Activated T-cell treated with anti-CD3 and anti-CD28 coated beads, Interleukin-2, amount 50 U/mL, for 4 hours (primary cell): ENCODE measurements at places on chromosomes 3 and 15. TPM values are rescaled to one million over a fixed set of nuclear protein-coding genes. Genes with fewer than 3 reads are reported as not detected.

The PRTG gene
- total RNA-seq, result not detected

The CYP8B1 gene
- 0.05 TPM for total RNA-seq

The SUSD5 gene
- not detected for total RNA-seq

The STRIT1 gene
- total RNA-seq, result not detected

- DNase-seq, result no peak
Observed at GRCh38 chr3:37885814-37886213, 24.1 kb downstream of the CTDSPL start.

DNA sequence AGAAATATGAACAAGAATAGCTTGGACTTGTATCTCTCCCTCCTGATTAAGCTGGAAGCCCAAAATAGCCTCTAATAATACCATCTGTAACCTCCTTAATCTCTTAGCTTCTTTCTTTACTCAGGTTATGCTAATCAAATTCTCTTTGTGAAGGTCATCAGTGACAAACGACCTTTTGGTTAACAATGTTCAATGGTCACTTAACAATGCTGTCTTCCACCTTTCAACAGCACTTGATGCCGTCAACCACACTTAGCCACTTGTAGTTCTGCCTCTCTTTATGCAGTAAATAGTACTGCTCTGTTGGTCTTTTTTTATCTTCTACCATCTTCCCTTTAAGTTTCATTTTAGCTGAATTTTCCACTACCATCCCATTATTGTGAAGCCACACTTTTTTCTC lies 476.6 kb upstream of the TGFBR2 start:
- no peak for DNase-seq

DNA sequence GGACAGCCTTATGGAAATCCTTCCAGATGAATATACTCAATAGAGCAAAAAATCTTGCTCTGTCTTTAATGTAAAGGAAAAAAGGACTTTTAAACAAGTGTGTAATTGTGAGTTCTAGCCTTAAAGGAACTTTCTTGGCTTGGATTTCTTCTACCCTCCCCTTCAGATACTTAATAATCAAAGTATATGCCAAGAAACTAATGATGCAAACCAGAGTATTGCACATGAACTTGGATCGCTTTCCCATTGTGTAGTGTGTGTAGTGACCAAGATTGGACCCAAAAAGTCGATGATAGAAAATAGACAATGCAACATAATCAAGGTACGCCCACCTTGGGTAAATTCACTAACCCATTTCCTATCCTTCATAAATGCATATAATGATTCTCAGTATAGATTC lies 123.8 kb downstream of the TIGIT start:
- no peak for DNase-seq

GRCh38 chr3:78873641-78874040 lies 894.2 kb downstream of the ROBO1 start:
- no peak for DNase-seq
